Activated CD4-positive, CD25-positive, alpha-beta regulatory T cell (primary cell): ENCODE measurements at places on chromosomes 2 and 18.

- no peak for DNase-seq
Observed at GRCh38 chr18:23340661-23341060, 112.4 kb upstream of the RIOK3 start.

GRCh38 chr2:17328161-17328560 is 190.1 kb downstream of the RAD51AP2 start:
- DNase-seq: no peak

DNA sequence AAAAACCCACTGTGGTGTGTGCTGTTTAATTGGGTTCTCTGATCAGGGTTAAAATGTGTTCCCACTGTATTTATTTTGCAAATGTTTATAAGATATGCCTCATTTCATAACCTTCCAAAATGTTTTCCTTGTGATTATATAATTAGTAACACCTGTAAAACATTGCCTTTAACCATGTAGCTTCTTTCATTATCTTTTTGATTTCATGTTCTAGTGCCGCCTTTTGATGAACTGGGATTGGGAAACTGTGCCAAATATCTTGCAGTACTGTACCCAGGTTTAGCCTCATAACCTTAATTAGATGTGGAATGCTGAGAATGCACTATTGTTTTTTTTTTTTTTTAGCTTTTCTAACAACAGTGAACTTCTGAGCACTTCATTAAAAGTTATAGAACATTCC is 96.9 kb downstream of the TANC1 start:
- no peak for DNase-seq

GRCh38 chr2:108575132-108575966 is 41.1 kb downstream of the LIMS1 start:
- no peak for DNase-seq

GRCh38 chr2:66013456-66013855 is 421.5 kb upstream of the MEIS1 start:
- no peak for DNase-seq

- no peak for DNase-seq
Observed at GRCh38 chr18:73848656-73849055, 299.0 kb downstream of the FBXO15 start.

DNA sequence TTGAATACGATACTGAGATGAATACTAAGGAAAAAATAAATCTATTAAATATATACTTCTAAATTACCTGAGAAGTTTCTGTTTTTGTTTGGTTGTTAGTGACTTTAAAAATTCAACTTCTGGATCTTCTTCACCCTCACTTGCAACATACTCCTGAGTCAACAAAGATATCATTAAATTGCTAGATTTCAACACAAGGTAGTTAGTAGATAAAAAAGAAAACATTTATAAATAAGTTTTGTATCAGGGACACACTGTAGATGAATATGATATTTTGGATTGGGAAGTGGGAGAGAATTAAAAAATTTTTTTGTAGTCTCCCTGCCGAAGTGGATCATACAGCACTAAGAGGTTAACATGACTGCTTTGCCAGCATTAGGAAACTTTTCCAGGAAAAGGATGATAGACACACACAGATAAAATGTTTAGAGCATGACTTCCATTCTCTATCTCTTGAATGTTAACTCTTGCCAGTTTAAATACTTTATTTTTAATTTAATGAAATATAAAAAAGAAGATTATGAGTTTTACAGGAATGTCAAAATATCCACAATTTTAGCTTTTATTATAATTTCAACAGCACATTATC is 15.9 kb downstream of the SP9 start:
- DNase-seq: no peak
